GM12892 (cell line): ENCODE measurements at places on chromosomes 16 and 17.
A peak's percentile ranks its signal among the peaks of the same experiment; 100 is the strongest.

DNA sequence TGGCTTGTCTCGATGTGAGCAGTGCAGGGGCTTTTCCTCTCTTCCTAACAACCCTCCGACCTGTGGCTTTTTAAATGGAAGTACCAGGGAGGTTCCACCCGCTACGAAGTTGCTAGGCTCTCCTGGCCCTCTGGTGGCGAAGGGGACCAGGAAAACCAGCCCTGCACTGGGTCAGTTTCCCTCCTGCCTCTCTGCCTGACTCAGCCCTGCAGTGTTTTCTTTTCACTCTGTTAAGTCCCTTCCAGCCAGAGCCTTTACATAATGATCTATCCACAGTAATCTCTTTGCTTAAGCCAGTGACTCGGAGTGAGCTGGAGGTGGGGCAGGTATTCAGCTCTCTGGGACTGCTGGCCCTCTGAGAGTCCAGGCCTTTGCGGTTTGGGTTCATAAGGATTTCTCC is 331.3 kb upstream of the EEF2KMT start:
- DNase-seq: no peak

GRCh38 chr16:78460428-78460827 is 361.0 kb downstream of the WWOX start:
- no peak for DNase-seq

DNA sequence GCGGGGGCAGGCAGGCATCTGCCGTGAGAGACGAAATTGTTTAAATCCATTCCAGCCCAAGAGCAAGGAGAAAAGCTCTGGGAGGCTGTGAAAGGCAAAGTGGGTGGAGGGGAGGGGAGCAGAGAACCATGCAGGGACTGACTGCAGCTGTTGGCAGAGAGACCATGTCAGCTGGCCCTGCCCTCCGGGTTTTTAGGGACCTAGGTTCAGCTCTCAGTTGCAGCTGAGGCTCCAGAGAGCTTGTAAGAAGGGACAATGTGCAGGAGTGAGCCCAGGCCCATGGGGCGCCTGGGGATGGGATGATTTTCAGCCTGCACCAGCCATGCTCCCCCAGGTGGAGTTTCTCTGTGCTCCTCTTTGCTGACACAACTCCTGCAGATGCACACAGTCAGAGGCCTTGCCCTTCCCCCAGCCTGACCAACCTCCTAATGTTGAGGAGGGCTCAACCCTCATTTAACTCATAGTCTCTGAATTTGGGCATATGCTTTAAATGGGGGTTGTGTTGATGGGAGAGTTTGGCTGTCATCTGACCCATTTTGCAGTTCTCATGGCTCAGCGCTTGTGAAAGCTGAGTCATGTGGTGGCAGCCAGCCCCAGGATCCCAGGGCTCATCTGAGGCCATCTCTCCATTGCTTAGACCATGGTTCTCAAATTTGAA is 70.9 kb downstream of the PLXDC1 start:
- DNase-seq: no peak

DNA sequence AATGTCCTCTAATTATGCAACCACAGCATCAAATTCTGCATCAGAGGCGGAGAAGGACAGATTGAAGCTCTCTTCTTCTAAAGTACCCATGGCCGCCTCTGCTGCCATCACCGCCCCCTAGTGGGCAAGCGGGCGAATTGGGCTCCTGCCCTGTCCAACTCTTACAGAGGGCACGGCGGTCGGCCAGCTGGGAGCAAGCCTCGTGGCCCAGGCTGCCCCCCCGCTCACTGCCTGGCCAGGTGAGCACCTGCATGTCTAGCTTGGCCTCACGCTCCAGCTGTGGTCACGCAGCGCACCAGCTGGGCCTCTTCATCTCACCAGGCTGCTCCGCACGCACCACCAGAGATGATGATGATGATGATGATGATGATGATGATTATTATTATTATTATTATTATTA is 146.1 kb upstream of the TOM1L1 start:
- DNase-seq: peak; percentile 3

- DNase-seq: no peak
Measured at GRCh38 chr16:64437706-64438324, 684.0 kb downstream of the CDH11 start.

DNA sequence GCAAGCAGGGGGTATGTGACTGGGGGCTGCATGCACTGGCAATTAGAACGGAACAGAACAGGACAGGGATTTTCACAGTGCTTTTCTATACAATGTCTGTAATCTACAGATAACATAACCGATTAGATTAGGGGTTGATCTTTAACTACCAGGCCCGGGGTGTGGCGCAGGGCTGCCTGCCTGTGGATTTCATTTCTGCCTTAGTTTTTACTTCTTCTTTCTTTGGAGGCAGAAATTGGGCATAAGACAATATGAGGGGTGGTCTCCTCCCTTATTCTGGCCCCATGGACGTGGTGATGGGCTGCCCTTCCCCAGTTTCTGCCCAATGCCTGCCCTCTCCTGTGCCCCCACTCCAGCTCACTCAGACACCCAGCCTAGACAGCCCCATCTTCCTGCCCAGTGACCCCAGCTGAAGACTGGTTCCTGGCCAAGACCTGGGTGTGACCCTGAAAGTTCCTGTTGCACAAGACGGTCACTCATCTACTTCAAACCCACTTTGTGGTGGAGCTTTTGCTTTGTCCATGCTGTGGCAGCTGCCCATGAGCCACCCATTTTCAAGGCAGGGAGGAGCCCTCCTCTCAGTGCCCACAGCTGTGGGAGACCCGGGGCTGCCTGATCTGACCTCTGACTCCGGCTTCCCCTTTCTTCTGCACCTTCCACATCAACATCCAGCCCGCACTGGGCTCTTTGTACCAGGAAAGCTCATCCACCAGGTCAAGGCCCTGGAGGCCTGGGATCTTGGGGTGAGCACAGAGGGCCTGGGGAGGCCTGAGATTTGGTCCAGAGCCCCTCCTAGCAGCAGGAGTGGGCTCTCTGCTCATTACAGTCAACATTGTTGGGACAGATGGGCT is 18.6 kb downstream of the ALOX12B start:
- no peak for DNase-seq

GRCh38 chr17:54172096-54172984 is 349.6 kb downstream of the KIF2B start:
- DNase-seq: no peak

DNA sequence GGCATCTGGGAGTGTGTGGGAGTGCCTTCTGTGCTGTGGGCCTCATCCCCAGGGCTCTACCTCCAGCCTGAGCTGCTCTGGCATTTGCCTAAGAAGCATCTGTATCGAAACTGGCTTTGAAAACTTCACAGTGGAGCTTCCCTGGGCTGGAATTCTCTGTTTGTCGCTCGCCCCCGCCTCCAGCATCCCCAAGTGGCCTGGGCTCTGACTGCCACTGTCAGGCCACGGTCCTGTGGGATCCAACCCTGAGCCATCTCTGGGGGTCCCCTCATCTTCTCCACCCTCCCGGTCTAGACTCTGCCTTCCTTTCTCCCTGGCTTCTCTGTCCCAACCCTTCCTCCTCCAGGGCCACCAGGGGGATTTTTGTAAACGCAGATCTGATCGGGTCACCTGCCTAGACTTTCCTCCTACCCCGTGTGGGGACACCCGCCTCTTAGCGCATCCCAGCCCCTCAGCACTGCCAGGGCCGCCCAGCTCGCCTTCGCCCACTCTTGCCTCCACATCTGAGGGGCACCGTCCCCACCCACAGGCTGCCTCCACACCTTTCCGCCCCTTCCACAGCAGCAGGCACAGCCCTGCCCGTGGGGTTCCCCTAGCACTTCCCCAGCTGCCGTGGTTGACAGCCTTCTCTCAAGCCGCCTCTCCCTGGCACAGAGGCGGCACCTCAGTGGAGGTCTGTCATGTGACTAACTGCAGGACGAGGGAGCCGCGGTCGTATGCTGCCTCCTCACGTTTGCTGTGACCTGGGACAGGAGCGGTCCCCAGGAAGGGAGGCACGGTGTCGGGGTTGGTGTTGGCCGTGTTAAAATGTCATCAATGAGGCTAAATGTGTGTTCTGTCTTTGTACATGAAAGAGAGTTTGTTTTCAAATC is 12.0 kb downstream of the TBC1D24 start:
- peak; percentile 83 for DNase-seq

GRCh38 chr17:378068-378467 is 25.5 kb upstream of the RPH3AL start:
- no peak for DNase-seq

DNA sequence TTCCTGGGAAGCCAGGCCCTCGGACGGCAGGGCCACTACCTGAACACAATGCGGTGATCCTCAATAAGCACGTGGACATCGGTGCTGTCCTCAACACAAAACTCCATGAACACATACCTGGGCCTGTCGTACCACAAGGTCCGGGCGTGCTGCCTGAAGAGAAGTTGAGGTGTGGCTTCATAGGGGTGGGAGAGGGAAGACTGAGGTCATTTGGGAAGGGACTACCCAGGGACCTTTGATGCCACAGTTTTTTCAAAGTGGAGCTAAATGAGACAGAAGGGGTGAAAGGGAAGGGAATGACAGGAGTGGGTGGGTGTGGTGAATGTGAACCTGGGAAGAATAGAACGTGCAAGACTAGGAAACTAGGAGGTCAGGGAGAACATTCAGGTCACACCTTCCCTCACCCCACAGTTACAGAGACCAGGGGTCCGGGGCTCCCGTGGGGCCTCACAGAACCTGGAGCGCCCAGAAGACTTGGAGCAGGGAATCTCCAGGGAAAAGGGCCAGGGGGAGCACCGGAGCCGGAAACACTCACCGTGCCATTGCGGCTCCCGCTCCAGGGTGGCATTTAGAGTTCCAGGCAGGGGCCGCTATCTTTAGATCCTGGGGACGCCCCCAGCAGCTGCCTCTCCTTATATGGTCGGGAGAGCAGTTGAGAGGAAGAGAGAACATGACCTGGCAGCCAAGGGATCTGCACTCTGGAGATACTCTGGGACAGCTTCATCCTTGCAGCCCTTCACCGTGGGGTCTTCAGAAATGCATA is at the start of gene PTGES3L:
Gene PTGES3L (minus strand): TSS at position 570 of the 763 bp plus-strand sequence. CDS start 27 bp downstream, at position 543.
- peak; percentile 45 for DNase-seq

- DNase-seq: peak; percentile 61
Measured at GRCh38 chr17:48804936-48805411, 12.1 kb downstream of the TTLL6 start.

DNA sequence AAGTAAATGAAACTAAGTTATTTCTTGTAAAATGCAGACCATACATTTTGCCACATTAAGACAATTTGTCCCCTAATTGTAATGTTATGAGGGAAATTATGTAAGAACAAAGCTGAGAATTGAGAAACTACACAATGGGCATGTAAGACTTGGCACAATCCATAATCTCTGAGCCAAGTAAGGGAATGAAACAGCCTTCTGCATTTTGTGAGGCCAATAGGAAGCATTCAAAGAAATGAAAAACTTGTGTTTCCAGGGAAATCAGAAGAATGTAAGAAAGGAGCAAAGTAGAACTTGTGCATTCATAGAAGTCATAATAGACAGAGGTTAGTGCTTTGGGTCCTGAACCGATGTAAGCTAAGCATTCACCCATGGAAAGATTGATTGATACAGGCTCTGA is 1.8 kb downstream of the KRTAP9-4 start:
- DNase-seq: no peak

GRCh38 chr16:46727184-46727583 is 21.0 kb downstream of the MYLK3 start:
- no peak for DNase-seq

DNA sequence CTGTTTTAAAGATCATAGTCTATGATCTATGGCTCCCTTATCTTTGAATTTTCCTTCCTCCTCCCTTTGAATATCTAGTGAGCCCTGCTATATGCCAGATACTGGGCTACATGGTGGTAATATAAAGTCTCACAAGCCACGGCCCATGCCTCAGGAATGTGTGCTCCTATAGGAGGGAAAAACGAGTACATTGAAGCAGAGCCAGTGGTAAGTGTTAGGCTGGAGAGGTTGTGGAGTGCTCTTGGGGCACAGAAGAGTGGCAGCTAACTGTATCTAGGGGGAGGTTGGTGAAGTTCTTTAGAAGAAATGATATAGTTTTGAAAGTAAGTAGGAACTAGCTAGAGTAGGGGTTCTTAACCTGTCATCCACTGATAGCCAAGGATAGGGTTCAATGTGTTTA is 105.8 kb upstream of the PMFBP1 start:
- no peak for DNase-seq

- DNase-seq: no peak
Measured at GRCh38 chr16:3687021-3687420, 30.3 kb downstream of the TRAP1 start.

DNA sequence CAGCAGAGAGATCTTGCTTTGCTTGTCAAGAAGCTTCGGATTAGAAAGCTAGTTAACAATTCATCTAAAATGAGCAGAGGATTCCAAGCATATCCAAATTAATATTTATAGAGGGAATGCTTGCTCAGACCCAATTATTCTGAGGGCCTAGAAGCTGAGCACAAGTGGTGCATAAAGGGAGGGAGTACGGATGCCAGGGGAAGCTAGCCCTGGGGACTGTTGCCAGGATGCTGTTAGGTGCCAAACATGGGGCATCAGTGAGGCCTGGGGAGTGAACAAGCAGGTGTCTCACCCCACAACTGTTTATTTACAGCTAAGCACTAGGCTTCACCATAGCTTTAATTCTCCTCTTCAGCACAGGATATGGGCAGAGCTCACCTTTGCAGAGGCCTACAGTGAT is 684.1 kb upstream of the C16orf82 start:
- DNase-seq: no peak

GRCh38 chr16:27583634-27584033 is 33.7 kb downstream of the KATNIP start:
- DNase-seq: no peak

DNA sequence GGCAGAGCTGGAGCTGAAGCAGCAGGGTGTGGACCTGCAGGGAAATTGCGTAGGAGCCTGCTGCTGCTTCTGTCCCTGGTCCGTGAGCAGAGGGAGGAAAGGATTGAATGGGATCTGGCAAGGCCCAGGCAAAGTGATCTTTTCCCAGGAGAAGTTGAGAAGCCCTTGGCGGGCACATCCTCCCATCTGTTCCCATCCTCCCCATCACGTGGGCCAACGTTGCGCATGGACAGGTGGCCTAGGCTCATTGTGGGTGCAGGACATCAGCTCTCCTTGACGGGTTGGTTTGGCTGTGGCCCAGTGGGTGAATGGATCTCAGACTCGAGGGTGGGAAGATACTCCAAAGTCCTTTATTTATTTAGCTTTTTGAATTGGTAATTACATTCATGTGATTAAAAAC is 29.4 kb upstream of the POLR3E start:
- DNase-seq: no peak

DNA sequence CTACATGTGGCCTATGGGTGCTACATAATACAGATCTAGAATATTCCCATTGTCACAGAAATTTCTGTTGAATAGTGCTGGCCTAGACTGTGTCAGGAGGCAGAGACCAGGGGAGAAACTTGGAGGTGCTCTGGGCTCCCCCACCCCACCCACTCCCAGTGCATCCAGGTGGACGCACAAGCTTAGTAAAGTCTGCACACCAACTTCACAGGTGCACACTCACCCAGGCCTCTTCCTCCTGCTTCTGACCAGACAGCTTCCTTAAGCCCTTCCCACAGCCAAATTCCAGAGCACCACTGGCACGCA is 7.6 kb upstream of the CNP start:
- DNase-seq: no peak

GRCh38 chr16:71354156-71354555 is 4.4 kb upstream of the CALB2 start:
- DNase-seq: no peak

- DNase-seq: no peak
Measured at GRCh38 chr16:3472878-3473595, 22.3 kb downstream of the C16orf90 start.

GRCh38 chr17:22138861-22139469 is 446.6 kb downstream of the KCNJ18 start:
- no peak for DNase-seq
